ENCODE measurements at places on chromosomes 6 and 20. TPM values are rescaled to one million over a fixed set of nuclear protein-coding genes. Genes with fewer than 3 reads are reported as not detected.

DNA sequence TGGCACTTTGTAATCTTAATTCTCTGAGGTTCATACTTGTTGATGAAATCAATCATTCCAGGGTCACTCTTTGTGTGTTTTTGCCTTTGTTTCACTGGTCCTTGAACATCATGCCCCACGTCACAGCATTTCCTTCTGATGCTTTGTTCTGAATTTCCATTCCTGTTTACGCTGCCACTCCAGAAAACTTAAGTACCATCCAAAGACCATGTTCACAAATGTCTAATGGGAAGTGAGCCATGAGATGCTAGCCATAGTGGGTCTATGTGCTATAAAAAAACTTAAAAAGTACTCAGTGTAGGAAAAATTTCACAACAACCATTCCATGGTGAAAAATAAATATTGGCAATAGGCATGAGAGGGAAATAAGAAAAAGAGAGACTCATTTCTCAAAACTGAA, 232.0 kb downstream of the IBTK start:
- H3K27me3 ChIP-seq: no peaks in the 10 kb centered on the region
- H3K4me1 ChIP-seq: peaks cover 12% of the 10 kb centered on the region
- no peak for DNase-seq
- no peaks in the 10 kb centered on the region for H3K36me3 ChIP-seq

GRCh38 chr20:50121858-50122271, 8.9 kb upstream of the UBE2V1 start:
- no peaks in the 10 kb centered on the region for H3K27me3 ChIP-seq
- peak; percentile 4 for DNase-seq
- H3K27ac ChIP-seq: no peak overlapping the region
- H3K4me3 ChIP-seq: no peak overlapping the region
- H3K36me3 ChIP-seq: no peaks in the 10 kb centered on the region

DNA sequence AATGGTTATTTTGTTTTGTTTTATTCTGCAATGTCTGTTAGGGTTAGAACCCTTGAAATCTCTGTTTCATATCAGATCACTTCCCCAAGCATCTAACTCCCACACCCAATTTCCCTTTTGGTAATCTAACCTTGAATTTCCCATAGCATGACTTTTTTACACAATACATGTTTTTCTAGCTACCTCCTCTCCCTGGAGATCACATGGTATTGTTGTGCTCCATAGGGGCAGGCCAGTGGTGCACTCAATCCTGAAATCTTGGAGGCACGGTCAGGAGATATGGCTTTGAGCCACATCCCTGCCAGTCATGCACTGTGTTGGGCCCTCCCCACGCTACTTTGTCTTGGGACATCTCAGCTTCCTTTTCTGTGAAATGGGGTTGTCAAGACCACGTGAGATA, 36.7 kb upstream of the NNAT start:
- no peaks in the 10 kb centered on the region for H3K36me3 ChIP-seq
- no peaks in the 10 kb centered on the region for H3K4me1 ChIP-seq
- DNase-seq: no peak
- H3K27ac ChIP-seq: no peak overlapping the region
- no peaks in the 10 kb centered on the region for H3K27me3 ChIP-seq
- no peak overlapping the region for H3K4me3 ChIP-seq

DNA sequence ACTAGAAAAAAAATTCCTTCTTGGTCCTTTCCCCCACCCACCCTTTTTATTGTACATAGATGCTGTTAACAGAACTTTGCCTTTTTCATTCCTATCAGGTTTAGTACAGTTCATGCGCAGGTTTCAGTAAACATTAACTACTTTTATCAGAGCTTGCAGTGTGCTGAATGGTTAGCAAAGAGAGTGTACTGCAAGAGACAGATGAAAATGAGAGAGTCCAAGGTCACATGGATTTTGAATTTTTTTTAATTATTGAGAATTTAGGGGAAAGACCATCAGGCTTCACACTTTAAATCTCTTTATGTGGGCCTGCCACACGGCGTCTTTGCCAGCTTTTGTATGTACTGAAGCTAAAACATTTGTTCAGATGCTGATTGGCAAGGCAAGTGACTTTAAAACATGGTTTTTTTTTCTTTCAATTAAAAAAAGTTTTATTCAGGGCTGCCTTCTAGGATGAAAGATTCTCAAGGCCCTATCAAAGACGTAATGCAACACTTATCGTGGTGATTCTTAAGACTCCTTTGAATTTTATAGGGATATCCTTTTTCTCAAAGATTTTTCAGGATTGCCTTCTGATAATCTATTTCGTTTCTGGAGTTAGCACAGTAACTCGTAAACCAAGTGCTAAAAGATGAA, 32.2 kb downstream of the RREB1 start:
- no peak for DNase-seq
- H3K4me3 ChIP-seq: peak overlapping the region; percentile 78
- H3K36me3 ChIP-seq: no peaks in the 10 kb centered on the region
- peaks cover 2% of the 10 kb centered on the region for H3K4me1 ChIP-seq

DNA sequence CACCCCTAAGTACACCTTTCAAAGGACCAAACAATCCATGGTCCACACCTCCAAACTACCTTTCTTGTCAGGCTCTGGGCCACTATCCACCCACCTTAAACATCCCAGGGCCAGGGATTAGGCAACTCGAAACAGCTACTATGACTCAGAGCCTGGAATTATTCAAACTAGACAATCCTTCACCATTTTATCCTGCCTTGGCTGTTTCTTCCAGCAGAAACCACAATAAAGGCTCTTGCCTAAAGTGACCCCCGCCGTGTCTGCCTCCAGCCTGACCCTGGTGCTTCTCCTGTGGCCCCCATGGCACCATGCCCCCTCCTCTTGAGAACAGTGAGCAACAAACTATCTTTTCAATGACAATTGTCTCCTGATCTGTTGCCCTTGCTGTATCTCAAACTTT, 195.5 kb downstream of the EPM2A start:
- no peak overlapping the region for H3K4me3 ChIP-seq
- H3K27me3 ChIP-seq: no peaks in the 10 kb centered on the region
- no peak overlapping the region for H3K27ac ChIP-seq
- no peaks in the 10 kb centered on the region for H3K36me3 ChIP-seq
- H3K4me1 ChIP-seq: no peaks in the 10 kb centered on the region

ULBP3 gene
- total RNA-seq: 0.82 TPM
